ENCODE measurements at places on chromosomes 7 and 10. TPM values are rescaled to one million over a fixed set of nuclear protein-coding genes. Genes with fewer than 3 reads are reported as not detected.

PKD1L1 gene
- total RNA-seq = 0.14 TPM

CFAP46 gene
- 0.18 TPM for total RNA-seq

CTAGE15 gene
- total RNA-seq = 6.7 TPM

TLX1 gene
- not detected for total RNA-seq

LLCFC1 gene
- not detected for total RNA-seq

CC2D2B gene
- 9.2 TPM for total RNA-seq

DNA sequence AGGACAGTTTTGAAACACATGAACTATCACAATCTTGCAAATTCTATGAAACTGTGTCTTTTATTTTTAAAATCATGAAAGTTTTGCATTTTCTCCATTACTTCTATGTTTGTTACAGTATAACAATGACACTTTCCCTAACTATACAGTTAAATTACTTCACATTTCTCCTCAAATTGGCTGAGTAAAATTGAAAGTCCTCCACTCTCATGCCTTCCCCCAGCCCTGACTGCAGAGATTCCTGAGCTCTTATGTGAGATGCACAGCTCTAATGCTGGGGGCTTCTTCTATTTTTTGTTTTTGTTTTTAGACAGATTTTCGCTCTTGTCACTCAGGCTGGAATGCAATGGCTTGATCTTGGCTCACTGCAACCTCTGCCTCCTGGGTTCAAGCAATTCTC is 22.7 kb upstream of the MAP3K8 start:
- no peaks in the 10 kb centered on the region for H3K4me1 ChIP-seq
- no peak overlapping the region for H3K4me3 ChIP-seq
- no peak for DNase-seq
- no peaks in the 10 kb centered on the region for H3K27me3 ChIP-seq

DNA sequence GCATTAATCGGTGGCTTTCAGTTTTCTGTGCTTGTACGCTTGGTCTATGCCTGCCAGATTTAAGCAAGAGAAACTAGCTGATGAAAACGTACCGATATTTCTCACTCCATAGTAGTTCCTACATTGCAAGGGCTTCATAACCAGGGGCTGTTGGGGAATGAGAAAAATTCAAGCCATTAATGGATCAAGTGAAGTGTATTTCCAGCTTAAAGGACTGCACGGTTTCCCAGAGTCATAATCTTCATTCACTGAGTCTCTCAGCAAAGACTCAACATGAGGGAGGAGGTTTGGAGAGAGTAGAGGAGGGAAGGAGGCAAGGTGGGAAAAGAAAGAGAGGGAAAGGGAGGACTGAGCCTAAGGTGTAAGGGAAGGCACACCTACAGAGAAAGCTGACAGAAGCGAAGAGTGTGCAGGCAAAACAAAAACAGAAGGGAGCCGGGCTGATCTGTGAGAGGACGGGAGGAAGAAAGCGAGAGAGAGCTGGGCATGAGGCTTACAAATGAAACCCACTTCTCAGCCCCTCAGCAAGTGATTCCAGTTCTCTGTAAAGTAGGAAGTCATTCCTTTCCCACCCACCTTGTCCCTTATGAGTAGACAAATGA is 625 bp downstream of the GIMAP2 start:
- no peak for DNase-seq
- peaks cover 19% of the 10 kb centered on the region for H3K36me3 ChIP-seq
- no peaks in the 10 kb centered on the region for H3K4me1 ChIP-seq
- peak overlapping the region; percentile 47 for H3K4me3 ChIP-seq
- peak overlapping the region; percentile 86 for H3K27ac ChIP-seq
- H3K27me3 ChIP-seq = no peaks in the 10 kb centered on the region

DNA sequence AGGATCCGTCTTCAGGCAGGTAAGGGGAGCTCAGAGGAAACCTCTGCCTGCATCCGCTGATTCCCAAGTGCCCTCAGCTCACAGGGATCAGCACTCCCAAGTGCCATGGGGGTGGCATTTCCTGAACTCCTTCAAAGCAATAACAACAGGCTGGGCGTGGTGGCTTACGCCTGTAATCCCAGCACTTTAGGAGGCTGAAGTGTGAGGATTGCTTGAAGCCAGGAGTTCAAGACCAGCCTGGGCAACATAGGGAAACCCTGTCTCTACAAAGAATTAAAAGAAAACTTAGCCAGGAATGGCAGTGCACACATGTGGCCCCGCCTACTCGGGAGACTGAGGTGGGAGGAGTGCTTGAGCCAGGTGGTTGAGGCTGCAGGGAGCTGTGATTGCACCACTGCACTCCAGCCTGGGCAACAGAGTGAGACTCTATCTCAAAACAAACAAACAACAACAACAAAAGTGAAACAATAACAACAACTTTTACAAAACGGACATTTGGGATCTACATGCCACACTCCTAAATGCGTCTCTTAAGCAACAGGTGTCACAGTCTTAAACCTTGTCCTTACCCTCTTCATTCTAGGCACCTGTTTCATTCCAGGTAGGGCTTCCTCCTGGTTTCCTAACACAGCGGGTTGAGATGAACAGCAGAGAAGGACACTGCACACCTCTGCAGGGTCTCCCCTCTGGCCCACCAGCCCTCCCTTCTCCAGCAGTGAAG is 73.8 kb downstream of the PAXIP1 start:
- peaks cover 17% of the 10 kb centered on the region for H3K4me1 ChIP-seq
- DNase-seq = no peak
- H3K36me3 ChIP-seq = no peaks in the 10 kb centered on the region
- no peaks in the 10 kb centered on the region for H3K27me3 ChIP-seq
- peak overlapping the region; percentile 96 for H3K27ac ChIP-seq
- H3K4me3 ChIP-seq = peak overlapping the region; percentile 59

GRCh38 chr10:93080350-93081046 is 6.8 kb downstream of the CYP26A1 start:
- no peak overlapping the region for H3K4me3 ChIP-seq
- no peaks in the 10 kb centered on the region for H3K27me3 ChIP-seq
- peaks cover 8% of the 10 kb centered on the region for H3K4me1 ChIP-seq
- H3K27ac ChIP-seq = no peak overlapping the region
- no peaks in the 10 kb centered on the region for H3K36me3 ChIP-seq

- H3K4me1 ChIP-seq = peaks cover 7% of the 10 kb centered on the region
- H3K27ac ChIP-seq = no peak overlapping the region
- peak; percentile 91 for DNase-seq
Measured at GRCh38 chr10:102009801-102010425, 46.1 kb downstream of the ARMH3 start.

DNA sequence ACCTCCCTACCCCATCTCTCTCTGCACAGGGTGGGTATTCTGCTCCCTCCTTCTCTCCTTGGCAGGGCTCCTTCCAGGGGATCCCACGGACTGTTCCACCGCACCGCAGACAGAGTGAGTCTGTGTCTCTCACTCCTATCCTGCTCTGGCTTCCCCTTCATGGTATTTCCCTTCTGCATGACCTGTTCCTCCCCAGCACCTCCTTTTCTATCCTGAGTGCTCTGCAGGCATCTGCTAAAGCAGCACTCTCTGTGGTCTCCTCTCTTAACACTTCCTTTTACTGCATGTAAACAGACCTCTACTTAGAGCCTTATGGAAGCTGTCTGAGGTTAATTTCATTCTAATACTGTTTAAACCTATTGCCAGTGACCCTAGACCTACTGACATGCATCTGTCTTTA is 171.5 kb downstream of the CCSER2 start:
- H3K27me3 ChIP-seq = no peaks in the 10 kb centered on the region
- DNase-seq = peak; percentile 15
- H3K36me3 ChIP-seq = no peaks in the 10 kb centered on the region
- H3K4me3 ChIP-seq = no peak overlapping the region

DNA sequence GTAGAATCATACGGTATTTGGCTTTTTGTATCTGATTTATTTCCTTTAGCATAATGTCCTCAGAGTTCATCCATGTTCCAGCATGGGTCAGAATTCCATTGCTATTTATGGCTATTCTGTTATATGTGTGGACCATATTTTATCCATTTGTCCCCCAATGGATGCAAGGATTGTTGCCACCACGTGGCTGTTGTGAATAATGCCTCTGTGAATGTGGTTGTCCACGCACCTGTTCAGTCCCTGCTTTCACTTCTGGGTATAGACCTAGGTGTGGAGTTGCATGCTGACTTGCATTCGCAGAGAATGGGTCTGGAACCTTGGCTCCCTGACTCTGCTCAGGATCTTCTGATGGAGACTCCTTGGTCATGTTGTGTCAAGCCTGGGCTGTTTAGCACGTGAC is 199.9 kb downstream of the CAMK1D start:
- no peak overlapping the region for H3K27ac ChIP-seq
- H3K27me3 ChIP-seq = no peaks in the 10 kb centered on the region
- no peak for DNase-seq

GRCh38 chr10:58980826-58981415 is 195.5 kb upstream of the PHYHIPL start:
- H3K27ac ChIP-seq = no peak overlapping the region
- DNase-seq = no peak
- H3K4me3 ChIP-seq = no peak overlapping the region

DNA sequence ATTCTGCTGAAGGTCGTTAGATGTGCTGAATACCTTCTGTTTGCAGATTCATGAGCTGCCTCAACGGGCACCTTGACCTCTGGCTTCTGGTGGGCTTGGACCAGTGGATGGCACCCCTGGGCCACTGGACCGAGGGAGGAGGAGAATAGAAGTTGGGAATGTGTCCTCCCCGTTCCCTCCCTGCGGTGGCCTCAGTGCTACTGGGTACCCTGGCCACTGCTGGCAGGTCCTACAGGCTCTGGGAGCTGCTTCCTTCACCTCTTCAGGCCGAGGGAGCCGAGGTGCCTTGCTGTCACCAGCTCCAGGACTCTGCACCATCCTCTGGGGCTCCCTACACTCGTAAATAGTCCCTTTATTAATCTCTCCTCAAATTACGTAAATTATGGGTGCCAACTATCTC is 32.2 kb upstream of the GALNTL5 start:
- H3K4me3 ChIP-seq = no peak overlapping the region
- peaks cover 30% of the 10 kb centered on the region for H3K4me1 ChIP-seq
- no peaks in the 10 kb centered on the region for H3K36me3 ChIP-seq

GRCh38 chr7:142104550-142105527 is 6.7 kb upstream of the MGAM2 start:
- H3K27me3 ChIP-seq = no peaks in the 10 kb centered on the region
- no peaks in the 10 kb centered on the region for H3K36me3 ChIP-seq
- H3K27ac ChIP-seq = no peak overlapping the region
- H3K4me3 ChIP-seq = no peak overlapping the region

DNA sequence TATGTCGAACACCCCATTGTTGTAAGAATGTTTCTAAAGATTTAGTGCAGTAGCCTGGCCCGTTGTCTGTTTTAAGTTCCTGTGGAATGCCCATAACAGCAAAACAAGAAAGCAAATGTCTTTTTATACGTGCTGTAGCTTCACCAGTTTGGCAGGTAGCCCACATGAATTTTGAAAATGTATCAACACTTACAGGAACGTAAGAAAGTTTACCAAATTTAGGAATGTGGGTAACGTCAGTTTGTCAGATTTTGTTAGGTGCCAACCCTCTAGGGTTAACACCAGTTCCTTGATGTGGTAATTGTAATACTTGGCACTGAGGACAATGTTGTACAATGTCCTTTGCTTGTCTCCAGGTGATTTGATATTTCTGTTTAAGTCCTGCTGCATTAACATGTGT is 3.2 kb upstream of the GIMAP4 start:
- H3K27ac ChIP-seq = no peak overlapping the region
- no peak overlapping the region for H3K4me3 ChIP-seq
- H3K36me3 ChIP-seq = no peaks in the 10 kb centered on the region
- H3K27me3 ChIP-seq = no peaks in the 10 kb centered on the region
- DNase-seq = no peak
- no peaks in the 10 kb centered on the region for H3K4me1 ChIP-seq

GRCh38 chr7:106959753-106960152 is 84.8 kb upstream of the PRKAR2B start:
- no peak overlapping the region for H3K4me3 ChIP-seq
- no peaks in the 10 kb centered on the region for H3K4me1 ChIP-seq
- H3K27ac ChIP-seq = no peak overlapping the region
- no peaks in the 10 kb centered on the region for H3K36me3 ChIP-seq
- no peaks in the 10 kb centered on the region for H3K27me3 ChIP-seq
- no peak for DNase-seq

DNA sequence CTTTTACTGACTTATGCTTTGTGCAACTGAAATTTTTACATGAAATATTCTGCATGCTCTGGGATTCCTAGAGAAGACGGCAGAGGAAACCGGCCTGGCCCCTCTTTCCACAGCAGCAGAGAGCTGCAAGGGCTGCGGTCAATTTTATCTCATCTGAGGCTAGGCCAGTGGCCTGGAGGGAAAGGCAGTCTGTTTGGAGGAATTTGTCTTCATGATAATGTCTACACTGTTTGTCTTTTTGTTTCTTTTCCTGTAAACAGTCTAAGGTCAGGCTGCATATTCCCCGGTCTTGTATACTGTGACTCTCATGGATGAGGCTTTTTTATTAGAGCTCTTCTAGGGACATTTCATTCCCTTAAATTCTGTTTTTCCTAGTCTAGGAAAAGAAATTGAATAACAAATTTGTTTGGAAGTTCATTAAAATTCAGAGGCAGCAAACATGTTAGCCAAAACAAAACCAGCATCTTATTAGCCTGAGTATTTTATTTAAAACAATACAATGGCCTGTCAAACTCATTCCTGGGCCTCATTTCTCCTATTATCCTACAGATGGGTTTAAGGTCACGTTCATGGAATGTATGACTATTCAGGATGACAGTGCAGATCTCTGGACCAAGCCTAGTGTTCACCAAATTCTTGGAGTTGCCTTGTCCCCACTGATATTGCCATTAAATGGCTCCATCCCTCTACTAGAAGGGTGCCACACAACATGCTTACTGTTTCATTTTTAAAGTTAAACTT is 26.4 kb downstream of the LAMB4 start:
- no peak overlapping the region for H3K4me3 ChIP-seq
- no peak for DNase-seq
- H3K27ac ChIP-seq = no peak overlapping the region
- no peaks in the 10 kb centered on the region for H3K27me3 ChIP-seq

Data from stomach (tissue), 19 donors.